ENCODE measurements at places on chromosomes 1 and 21.

GRCh38 chr1:156503698-156504437 is 3.3 kb upstream of the MEF2D start:
- no peak for DNase-seq

GRCh38 chr1:41382480-41383090 is 21.4 kb downstream of the FOXO6 start:
- peak; percentile 94 for DNase-seq

- DNase-seq: no peak
Observed at GRCh38 chr1:23801338-23801748, 789 bp upstream of the GALE start.

DNA sequence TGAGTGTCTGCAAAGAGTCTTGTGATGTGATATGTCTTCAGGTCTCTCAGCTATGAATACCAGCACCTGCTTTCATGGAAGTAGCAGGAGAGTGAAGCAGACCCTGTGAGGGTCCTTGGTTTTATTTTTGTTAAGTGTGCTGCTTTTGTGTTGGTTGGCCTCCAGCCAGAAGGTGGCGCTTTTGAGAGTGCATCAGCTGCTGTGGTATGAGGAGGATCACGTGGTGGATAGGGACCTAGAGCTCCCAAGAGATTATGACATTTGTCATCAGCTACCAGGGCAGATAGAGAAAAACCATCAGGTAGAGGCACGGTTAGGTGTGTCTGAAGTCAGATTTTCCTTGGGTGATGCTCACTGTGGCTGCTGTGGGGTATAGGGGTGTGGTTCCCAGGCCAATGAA is 1232.1 kb downstream of the MRPL39 start:
- no peak for DNase-seq

- DNase-seq: no peak
Observed at GRCh38 chr21:35491920-35492678, 443.0 kb upstream of the RUNX1 start.

- no peak for DNase-seq
Observed at GRCh38 chr1:14180738-14181137, 417.7 kb upstream of the KAZN start.

GRCh38 chr1:246516126-246516525 is 9.0 kb upstream of the SMYD3 start:
- DNase-seq: no peak

GRCh38 chr1:3018576-3018975 is 2.7 kb upstream of the ACTRT2 start:
- no peak for DNase-seq

GRCh38 chr1:31396633-31397351 is 16.2 kb upstream of the SERINC2 start:
- no peak for DNase-seq

DNA sequence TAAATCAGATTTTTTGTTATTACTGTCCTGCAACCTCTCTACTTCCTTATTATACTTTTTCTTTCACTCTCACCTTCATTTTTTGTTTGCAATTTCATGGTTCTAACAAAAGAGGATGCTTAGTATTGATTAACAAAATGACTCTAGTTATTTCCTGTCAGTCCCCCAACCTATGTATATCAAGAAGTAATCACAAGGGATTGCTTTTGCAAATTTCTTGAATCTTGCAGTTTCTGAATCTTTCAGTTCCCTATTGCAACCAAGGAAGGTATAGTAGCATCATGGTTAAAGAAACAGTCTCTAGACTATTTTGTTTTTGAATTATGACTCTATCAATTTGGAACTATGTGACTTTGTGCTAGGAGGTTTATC is 446.9 kb downstream of the NEGR1 start:
- no peak for DNase-seq

GRCh38 chr1:236103646-236104218 is 38.6 kb upstream of the GPR137B start:
- DNase-seq: peak; percentile 35

DNA sequence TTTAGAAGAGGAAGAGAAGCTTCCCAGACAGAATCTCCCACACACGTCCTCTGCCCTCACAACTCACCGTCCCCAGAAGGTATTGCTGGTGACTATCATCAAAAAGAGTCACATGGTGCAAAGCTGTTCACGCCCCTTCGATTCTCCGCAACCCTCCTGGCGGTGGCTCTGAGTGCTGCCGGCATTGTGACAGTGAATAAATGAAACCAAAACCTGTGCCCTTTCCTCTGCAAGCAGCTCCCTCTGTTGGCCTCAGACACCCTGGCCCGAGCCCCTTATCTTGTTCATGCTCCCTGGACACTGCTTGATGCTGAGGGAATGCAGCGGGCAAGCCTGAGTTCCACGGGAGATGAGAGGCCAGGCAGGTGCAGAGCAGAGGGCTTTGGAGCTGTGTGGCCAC is 510.3 kb downstream of the NPHP4 start:
- DNase-seq: no peak

- DNase-seq: no peak
Observed at GRCh38 chr1:218254296-218254946, 30.7 kb upstream of the RRP15 start.

DNA sequence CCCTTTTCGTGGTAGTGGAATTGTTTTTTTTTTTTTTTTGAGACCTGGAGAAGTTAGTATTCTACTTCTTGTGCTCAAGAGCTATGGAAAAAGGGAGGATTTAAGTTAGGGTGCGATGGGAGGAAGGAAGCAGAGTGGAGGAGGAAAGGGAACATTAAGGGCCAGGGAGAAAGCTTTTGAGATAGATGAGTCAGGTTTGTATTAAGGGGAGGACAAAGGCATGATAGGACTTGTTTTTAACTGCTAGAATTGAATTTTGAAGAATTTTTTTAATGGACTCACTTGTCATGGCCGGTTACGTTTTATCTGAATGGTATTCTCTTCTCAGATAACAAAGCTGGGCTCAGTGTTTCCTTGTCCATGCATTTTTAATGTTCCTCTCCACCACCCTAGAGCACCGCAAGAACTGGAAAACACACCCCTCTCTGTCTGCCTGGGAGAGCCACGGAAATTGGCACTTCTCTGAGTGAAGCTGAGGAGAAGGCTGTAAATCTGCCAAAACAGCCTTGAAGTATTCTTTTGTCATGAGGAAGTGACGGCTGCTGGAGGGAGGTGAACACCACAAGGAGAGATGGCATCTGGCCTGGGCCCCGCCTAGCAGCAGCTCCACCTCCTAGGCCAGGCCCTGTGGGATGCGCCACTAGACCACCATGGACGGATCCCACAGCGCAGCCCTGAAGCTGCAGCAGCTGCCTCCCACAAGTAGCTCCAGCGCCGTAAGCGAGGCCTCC is 3.5 kb downstream of the NIPAL3 start:
- DNase-seq: no peak

DNA sequence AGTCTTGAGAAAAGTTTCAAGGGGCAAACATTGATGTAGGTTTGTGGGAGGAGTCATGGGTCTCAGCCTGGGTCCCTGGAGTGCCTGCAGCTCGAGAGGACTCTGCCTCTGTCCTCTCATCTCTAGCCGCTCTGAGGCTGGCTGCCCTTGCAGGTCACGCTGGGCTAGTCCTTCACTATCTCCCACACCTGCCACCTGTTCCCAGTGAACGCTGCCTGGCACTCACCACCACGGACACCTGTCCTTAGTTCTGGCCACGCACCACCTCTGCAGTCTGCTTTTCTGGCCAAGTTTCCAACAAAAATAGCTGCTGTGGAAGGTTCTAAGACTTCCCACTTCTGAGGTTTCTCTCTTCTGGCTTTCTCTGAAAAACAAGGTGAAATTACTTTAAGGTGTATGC is 52.5 kb downstream of the SH3BGR start:
- DNase-seq: no peak

DNA sequence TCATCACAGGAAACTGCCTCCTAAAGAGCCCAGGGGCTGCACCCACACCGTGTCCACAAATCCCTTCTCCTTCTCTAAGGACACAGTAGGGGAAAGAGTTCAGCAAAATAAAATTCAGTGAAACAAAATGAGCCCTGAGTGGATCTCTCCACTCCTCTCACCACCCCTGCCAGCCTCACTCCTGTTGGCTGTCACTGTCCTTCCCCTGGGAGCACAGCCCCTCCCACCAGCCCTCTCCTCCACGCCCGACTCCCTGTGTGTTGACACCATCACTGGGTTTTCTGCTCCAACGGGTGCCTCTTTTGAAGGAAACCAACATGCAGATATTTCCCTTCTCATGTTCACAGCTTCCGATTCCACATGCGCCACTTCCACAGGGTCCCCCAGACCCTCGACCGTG is 356.2 kb downstream of the AJAP1 start:
- no peak for DNase-seq

Measured in NCI-H748 treated with DMSO at 0.1 percent for 48 hours (cell line).